ENCODE measurements at places on chromosomes 6 and 20.

DNA sequence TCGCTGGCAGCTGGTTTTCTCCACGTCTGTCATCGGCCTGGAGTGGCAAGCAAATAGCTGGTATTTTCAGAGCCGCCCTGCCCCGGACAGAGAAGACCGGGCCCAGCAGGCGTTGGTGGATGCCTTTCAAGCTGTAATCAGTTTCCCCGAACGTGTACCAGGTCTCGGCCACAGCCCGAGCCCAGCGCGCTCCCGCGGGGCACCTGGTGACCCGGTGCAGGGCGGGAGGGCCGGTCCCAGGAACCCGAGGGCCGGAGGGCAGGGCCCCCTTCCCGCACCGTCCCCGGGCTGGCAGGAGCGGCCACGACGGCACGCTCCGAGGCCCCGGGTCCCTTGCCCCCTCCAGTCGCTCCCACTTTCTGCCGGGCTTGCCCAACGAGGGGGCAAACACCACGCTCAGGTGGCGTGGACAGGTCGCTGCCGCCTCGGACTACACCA lies 348 bp upstream of the PYGB start:
- DNase-seq = no peak

GRCh38 chr20:29742699-29743100 lies 1514.8 kb upstream of the DEFB115 start:
- DNase-seq = no peak

DNA sequence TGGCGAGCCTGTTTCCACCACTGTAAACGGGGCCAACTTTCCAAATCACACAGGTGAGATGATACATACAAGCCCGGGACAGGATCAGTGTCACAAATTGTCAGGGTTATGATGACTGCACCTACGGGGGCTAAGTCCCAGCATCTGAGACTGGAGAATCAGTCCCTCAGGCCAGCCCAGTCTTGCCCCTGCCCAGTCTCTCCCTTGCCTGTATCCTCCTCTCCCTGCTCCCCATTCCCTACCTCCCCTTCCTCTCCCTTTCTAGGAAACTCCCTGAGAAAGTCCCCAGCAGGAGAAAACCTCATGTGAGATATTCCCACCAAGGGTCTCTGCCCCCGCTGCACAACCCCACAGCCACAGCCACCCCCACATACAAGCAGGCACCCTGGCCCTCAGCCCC lies 1.5 kb downstream of the FOXS1 start:
- no peak for DNase-seq

- no peak for DNase-seq
These were observed 375.1 kb downstream of the BTBD9 start for GRCh38 chr6:38264605-38265004.

DNA sequence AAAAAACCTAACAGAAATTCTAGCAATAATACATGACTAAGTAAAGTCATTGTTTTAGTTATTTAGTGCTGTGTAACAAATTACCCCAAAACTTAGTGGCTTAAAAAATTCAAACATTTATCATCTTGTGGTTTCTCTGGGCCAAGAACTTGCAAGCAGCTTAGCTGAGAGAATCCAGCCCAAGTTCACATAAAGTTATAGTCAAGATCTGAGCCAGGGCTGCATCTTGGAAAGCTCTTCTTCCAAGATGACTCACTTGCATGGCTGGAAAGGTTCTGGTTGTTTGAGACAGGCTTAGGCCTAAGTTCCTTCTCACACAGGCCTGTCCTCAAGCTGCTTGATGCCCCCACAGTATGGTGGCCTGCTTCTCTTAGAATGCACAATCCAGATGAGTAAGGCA lies 217.8 kb upstream of the TSHZ2 start:
- DNase-seq = no peak
